Kidney epithelial cell (primary cell): ENCODE measurements at places on chromosomes 7 and 10. TPM values are rescaled to one million over a fixed set of nuclear protein-coding genes. Genes with fewer than 3 reads are reported as not detected.
A peak's percentile ranks its signal among the peaks of the same experiment; 100 is the strongest.

GRCh38 chr10:17181751-17182150 is 19.7 kb downstream of the TRDMT1 start:
- DNase-seq, result no peak

- no peak for DNase-seq
Observed at GRCh38 chr7:140005341-140005740, 57.4 kb downstream of the PARP12 start.

GRCh38 chr7:5492020-5492635 is 68.5 kb upstream of the TNRC18 start:
- DNase-seq, result no peak

DNA sequence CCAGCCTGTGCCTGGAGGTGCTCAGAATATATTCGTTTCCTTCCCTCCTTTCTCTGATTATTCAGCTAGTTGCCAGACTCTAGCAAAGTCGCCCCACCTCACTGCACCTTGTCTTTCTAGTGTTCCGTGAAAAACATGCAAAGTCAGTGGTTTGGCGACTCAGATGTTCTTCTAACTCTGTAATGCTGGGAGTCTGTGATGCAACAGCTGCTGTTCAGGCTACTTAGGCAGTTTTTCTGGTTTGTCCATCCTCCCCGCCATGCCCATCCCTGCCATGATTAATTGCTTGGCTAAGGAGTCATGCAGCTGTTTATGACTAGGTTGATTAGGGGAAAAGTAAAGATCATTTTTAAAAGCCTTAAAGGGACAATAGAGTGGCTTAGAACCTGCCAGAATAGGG is 99.4 kb downstream of the MTPN start:
- peak; percentile 80 for DNase-seq

- no peak for DNase-seq
Observed at GRCh38 chr7:80785961-80786536, 132.8 kb downstream of the SEMA3C start.

- DNase-seq, result no peak
Observed at GRCh38 chr7:156497776-156498509, 142.6 kb upstream of the RNF32 start.

- DNase-seq, result no peak
Observed at GRCh38 chr10:29378106-29378505, 89.2 kb downstream of the LYZL1 start.

- DNase-seq, result no peak
Observed at GRCh38 chr10:43863859-43864591, 215.3 kb upstream of the ZNF32 start.

The GRID1 gene
- 0.33 and 2.3 TPM in 2 replicates for total RNA-seq
